Astrocyte (in vitro differentiated cells and primary cell): ENCODE measurements at places on chromosomes 16 and 17. TPM values are rescaled to one million over a fixed set of nuclear protein-coding genes. Genes with fewer than 3 reads are reported as not detected.

GRCh38 chr17:31680126-31680525 is 178.9 kb downstream of the COPRS start:
- DNase-seq: no peak

DNA sequence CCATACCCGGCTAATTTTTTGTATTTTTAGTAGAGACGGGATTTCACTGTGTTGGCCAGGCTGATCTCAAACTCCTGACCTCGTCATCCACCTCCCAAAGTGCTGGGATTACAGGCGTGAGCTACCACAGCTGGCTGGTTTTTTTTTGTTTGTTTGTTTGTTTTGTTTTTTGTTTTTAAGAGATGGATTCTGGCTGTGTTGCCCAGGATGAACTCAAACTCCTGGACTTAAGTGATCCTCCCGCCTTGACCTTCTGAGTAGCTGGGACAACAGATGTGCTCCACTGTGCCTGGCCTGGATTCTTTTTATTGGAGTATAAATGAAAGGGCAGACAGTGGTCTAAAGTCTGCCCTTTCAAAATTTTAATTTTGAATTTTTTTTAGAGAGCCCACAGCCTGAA is 44.7 kb downstream of the FOXK2 start:
- DNase-seq: no peak

DNA sequence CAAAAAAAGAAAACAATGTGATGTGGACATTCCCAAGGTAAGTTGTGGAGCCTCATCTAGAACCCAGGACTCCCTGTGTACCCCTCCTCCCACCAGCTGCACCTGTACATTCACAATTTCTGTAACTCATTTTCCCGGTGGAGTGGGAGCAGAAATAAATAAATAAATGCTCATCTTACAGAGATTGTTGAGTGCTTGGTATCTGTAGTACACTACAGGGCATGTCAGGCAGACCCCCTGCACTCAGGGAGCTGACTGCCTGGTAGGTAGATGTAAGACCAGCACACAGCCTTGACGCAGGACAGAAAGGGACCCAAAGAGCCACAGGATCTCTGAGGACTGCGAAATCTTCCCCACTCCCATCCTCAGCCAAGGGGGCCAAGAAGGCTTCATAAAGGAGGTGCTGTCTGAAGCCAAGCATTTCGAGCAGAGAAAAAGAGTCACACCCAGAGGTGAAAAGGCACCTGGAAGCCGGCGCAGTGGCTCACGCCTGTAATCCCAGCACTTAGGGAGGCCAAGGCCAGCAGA is 6.5 kb downstream of the EIF1 start:
- no peak for DNase-seq

GRCh38 chr17:16106161-16106891 is 106.7 kb downstream of the TTC19 start:
- peak; percentile 80 for DNase-seq

GRCh38 chr17:76892329-76892728 is 24.1 kb downstream of the MGAT5B start:
- no peak for DNase-seq

- DNase-seq: no peak
These were observed 30.3 kb downstream of the MPRIP start for GRCh38 chr17:17072546-17072945.

GRCh38 chr17:14381606-14382005 is 80.7 kb downstream of the HS3ST3B1 start:
- DNase-seq: no peak

DNA sequence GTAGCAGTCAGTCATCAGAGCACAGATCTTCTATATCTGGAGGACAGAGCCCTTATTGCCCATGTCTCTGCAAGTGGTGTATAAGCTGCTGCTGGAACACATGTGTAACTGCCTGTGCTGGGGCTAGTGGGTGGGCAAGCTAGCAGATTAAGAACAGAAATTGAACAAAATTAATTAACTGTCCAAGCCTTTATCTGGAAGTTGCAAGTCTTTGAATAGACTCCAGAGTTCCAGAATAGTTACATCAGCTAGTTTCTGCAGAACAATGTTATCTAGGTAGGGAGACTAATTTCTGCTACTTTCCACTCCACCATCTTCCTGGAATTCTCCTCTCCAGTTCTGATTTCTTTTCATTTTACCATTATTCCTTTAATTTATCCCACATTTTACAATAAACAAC is 287.3 kb downstream of the ZFHX3 start:
- DNase-seq: peak; percentile 64

DNA sequence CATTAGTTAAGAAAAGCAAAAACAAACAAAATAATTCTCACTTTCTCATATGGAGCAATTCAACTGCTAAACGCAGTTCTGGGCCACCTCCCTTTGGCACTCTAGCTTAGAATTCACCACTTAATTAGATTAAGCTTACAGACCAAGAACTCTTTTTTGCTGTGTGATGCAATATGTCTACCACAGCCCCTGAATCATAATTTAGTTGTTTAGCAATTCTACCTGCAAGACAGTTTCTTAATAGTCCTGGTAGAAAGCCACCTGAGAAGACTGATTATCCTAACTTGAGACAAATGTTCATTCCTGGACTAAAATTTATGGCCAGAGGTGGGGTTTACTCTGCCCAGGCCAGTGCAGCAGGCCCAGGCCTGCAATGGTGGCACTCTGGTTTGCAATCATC is 205.9 kb downstream of the HS3ST3A1 start:
- DNase-seq: peak; percentile 62

GRCh38 chr16:84186685-84187437 is at the start of gene TAF1C:
Gene TAF1C, minus strand, starts transcription at chr16:84187057. Its CDS starts 2,069 bp downstream, at chr16:84184988.
- peak; percentile 80 for DNase-seq

DNA sequence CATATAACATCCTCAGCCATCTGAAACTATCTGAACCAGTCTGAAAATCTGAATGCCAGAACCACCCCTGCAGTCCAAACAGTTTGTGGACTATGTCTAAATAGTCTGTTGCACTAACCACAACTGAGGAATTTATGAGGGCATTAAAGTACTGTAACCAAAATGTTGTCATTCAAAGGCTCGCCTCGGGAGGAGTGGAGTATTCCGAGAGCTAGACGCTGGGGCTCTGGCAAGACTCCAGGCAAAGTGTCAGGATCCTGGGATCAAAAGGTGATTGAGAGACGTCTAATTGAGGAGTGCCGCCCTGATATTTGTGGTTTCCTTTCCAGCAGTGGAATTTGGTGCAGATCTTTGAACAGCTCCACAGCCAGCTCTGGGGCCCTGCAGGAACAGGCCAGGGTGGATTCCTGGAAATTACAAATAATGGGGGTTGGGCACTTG is 142.9 kb upstream of the MYOCD start:
- DNase-seq: peak; percentile 75

DNA sequence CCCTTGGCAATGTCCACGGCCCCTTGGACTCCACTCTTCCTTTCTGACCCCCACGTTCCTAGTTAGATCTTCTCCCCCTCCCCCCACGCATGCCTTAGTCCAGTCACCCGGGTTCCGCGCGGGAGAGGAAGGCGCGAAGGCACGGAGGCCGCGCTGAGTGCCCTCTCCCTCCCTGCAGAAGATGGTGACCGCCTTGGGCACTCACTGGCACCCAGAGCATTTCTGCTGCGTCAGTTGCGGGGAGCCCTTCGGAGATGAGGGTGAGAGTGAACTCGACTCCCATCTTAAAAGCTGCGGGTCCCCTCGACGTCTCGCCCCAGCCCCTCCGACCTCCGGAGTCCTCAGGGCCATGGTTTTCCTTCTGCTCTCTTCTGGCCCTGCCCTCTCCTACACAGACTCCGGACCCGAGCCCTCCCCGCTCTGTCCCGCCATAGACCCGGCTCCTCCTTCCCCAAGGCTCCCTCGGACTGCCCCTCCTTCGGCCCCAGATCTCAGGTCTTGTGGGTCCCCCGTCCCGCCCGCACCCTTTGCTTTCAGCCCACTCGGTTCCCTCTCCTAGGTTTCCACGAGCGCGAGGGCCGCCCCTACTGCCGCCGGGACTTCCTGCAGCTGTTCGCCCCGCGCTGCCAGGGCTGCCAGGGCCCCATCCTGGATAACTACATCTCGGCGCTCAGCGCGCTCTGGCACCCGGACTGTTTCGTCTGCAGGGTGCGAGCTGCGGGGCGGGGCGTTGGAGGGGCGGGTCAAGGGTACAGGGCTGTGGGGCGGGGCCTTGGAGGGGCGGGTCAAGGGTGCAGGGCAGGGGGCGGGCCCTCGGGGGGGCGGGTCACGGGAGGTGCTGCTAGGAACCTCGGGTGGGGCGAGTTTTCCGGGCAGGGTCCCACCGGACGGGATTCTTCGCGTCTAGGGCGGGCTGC is 4.6 kb downstream of the TGFB1I1 start:
- DNase-seq: no peak

DNA sequence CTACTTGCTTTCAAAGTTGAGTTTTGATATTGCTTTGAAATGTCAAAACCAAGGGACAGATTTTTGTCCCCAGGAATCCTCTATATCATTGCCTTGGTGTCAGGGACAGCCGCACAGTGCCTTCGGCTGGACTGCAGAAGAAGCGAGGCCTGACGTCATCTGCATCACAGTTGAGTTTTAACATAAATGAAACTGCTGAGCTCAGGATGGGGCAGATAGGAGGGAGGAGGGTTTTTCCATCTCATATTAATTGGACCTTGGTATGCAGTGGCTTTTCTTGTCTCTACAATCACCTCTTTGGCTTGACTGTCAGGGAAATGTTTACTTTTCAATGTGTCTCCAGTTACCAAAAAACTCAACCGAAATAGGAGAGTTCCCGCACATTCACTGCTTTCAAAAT is 111.3 kb downstream of the AATF start:
- no peak for DNase-seq

DNA sequence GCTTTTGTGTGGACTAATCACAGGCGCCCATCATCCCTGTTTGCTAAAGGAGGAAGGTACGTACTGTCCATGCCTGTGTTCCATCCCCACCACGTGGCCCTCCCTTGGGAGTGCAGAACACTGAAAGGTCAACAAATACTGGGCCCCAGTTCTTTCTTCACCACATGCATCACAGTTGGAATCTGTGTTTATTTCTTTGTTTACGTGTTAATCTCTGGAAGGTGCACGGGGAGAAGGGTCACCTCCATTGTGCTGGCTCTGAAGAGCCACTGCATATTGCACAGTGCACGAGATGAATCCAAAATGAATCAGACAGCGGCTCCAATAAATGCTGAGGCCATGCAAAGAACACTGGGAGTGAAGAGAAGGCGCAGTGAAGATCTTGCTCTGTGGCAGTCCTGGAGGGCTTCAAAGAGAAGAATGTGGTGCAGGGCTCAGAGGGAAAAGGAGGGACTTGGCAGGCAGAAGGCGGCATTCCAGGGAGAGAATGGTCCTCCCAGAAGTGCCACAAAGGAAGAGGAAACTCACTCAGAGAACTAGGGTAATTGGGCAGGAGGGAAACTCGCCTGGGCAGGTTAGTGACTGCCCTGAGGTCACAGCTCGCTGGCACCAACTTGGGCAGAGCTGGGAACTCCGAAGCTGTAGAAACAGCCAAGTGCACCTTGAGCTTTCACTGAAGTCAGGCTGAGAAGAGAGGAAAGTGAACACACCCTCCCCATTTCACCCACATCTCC is 3.7 kb downstream of the RPH3AL start:
- no peak for DNase-seq

GRCh38 chr17:78725448-78726021 is 56.5 kb downstream of the CYTH1 start:
- no peak for DNase-seq

- peak; percentile 100 for DNase-seq
These were observed 245.7 kb downstream of the FOXL1 start for GRCh38 chr16:86823888-86824671.

DNA sequence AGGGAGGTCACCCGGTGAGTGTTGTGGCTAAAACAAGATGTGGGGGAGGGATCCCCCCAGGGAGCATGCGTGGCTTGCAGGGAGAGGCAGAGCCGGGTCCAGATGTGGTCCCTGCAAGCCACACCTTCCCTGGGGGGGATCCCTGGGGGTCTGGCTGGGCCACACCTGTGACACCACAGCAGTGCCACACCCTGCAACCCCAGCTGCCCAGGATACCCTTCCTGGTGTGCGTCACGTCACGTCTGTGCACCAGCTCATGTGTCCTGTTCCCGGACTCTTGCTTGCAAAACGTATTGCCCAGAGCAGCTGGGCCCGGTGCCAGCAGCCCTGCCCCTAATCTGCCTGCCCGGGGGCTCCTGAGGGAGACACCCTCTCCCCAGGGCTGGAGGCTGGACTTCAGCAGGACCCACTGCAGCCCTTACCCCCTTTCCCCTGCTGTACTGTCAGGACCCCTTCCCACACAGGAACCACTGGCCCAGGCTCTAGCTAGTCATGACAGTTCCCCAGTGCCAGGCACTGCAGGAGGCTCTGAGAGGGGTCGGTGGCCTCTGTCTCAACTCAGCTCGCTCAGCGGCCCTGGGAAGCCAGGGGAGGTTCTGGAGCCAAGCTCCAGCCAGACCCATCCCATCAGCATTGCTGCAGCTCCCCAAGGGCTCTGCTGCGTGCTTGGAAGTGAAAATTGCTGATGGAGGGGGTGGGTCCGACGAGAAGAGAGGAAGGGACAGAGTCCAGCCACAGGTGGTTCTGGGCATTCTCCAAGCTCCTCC is 25.8 kb upstream of the ACSF3 start:
- no peak for DNase-seq

GRCh38 chr16:67720236-67720635 is 1.1 kb upstream of the GFOD2 start:
- no peak for DNase-seq

DNA sequence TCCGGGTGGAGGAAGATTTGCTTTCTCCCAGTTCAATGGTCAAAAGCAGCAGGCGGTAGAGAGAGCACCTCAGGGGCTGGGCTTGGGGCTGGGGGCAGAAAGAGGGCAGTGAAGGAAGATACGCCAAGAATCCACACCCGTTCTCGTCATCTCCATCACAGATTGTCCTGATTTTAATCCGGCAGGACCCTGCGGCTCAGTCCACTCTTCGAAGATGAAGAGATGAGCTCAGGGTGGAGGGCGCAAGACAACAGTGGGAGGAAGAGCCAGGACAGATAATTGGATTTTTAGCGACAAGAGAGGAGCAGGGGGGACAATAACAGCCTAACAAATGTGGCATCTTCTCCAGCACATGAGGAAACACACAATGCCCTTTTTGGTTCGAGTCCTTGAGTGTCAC is 165.9 kb downstream of the SDK2 start:
- no peak for DNase-seq

GRCh38 chr16:84862804-84863480 is 43.2 kb downstream of the CRISPLD2 start:
- DNase-seq: no peak

SLC6A2 gene
- not detected in 2 replicates for total RNA-seq

SNAI3 gene
- total RNA-seq: 0.22 and 0.48 TPM in 2 replicates

SLC47A1 gene
- 0.17 and 0.75 TPM in 2 replicates for total RNA-seq

MYCBPAP gene
- 0.99 and 1.4 TPM in 2 replicates for total RNA-seq

KRT12 gene
- not detected in 2 replicates for total RNA-seq

CFAP52 gene
- not detected in 2 replicates for total RNA-seq

MRPS23 gene
- total RNA-seq: 56.9 and 61.3 TPM in 2 replicates

CCDC200 gene
- not detected in 2 replicates for total RNA-seq
